Mucosa of descending colon (tissue), 3 donors: ENCODE measurements at places on chromosomes 1 and 21. TPM values are rescaled to one million over a fixed set of nuclear protein-coding genes. Genes with fewer than 3 reads are reported as not detected.

- no peak for DNase-seq
Measured at GRCh38 chr1:87521452-87521851, 192.8 kb downstream of the LMO4 start.

DNA sequence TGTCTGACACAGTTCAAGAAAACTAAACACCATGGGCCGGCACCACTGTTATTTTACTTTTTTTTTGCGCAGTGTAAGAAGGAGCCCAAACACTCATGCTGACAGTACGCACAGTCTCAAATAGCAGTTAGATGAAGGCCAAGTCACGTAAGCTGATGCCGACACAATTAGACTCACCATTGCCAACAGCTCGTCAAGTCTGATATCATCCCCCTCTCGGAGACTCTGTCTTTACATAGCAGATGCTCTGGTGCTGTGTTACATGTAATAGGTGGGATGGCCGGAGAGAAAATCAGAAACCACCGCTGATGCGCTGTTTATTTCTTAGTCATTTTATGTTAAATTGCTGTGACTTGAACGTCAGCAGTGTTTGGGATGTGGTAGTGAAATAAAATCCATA, 49.3 kb downstream of the TGFB2 start:
- DNase-seq, result no peak

GRCh38 chr1:89831462-89832120, 10.8 kb downstream of the LRRC8D start:
- DNase-seq, result no peak

GRCh38 chr1:223702735-223703667, 9.3 kb upstream of the CAPN2 start:
- DNase-seq, result no peak

DNA sequence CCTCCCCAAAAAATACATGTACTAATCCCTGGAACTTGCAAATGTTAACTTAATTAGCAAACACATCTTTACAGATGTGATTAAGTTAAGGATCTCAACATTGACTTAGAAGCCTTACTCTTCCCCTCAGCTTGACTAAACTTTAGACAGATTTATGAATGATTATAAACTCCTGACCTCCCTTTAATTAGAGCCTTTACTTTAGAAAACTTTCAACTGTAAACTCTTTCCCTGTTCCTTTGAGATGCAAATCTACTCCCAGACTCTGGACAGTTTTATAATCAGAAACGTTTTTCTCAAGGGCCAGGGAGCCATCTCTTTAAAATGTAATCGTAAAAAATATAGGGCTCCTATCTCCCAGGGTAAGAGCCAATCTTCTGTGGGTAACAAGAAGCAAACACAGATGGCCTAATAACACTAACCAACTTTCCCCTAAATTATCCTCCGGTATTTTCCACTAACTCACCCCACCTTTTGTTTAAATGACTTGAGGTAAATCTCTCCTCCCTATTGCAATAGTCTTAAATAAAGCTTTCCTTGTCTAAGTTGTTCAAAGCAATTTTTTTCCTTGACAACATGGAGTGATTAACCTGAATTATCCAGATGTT, 284.1 kb downstream of the BRINP3 start:
- no peak for DNase-seq

DNA sequence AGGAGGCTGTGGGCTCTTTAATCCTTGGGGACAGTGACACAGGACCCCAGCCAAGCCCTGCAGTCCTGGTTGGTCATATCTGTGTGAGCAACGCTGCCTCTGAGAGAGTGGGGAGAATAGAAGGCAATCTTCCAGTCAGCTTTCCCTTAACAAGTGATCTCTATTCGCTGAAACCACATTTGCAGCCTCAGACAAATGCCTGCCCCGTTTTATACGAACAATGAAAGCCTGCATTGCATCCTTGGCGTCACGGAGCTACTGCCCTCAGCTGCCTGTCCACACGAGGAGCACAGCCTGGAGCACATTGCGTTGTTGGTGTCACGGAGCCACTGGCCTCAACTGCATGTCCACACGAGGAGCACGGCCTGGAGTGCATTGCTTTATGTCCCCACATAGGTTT, 150.2 kb upstream of the ARHGEF16 start:
- no peak for DNase-seq

ANKRD34A gene
- total RNA-seq, result 0.63 TPM

GPR25 gene
- not detected for total RNA-seq
